Gastrocnemius medialis (tissue), 4 donors: ENCODE measurements at places on chromosomes 2 and 18. TPM values are rescaled to one million over a fixed set of nuclear protein-coding genes. Genes with fewer than 3 reads are reported as not detected.

DNA sequence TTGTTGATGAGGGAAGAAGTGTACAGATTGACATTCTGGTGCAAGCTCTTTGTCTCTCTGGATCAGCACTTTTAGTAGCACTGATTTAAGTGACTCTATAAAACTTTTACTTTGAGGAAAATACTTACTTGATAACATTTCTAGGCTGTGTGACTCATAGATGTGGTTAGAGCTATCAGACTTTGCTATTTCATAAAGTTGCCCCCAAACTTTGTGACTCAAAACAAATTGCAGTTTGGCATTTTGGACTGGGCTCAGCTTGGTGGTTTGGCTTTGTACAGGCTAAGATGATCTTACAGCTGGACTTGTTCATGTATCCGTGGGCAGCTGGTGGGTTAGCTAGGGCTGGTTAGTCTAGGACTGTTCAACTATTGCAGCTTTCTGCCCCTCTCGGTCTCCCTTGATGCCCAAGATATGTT is 42.1 kb upstream of the GLS start:
- no peak for DNase-seq

DNA sequence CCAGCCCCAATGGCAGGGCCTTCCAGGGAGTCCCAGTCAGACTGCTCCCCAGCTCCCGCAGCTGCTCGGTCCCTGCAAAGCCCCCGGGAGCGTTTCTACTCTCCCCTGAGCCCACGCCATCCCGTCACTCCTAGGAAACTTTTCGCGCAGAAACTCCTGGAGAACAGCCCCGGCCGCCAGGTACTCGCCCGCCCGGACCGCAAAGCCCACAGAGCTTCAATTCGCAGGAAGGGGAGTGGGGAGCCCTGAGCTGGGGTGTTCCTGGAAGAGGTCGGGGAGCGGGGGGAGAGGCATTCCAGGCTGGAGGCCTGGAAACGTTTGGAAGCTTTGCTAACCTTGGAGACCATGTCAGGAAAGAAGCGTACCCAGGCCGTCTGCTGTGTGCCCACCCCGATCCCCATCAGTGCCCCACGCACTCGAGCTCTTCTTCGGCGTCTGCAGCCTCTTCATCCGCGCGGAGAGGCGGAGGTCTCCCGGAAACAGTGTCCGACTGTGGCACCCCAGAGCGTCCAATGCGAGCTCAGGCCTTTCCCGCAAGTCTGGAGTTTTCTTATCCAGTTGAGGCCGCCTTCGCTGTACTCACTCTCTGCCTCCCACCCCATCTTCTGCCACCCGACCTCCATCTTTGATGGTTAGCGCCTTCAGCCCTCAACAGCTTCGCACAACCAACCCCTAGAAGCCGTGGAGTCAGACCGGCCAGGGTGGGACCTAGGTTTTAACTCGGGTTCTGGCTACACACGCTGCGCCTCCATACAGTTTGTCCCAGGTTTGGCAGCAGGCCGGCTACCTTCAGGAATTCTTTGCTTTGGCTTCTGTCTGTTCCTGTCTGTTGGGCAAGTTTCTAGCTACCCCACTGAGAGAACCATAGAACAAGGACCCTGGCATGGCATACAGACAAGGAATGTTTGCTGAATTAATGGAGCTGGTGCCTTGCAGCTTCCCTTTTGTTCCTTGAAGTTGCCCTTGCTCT is 3.7 kb downstream of the PCGF1 start:
- DNase-seq = no peak

GRCh38 chr2:157853820-157854219 is 22.3 kb downstream of the ACVR1 start:
- DNase-seq = no peak

The ESCO1 gene
- total RNA-seq = 17.5 TPM

The UGT1A4 gene
- not detected for total RNA-seq
